ENCODE measurements at places on chromosomes 13 and 19.

- DNase-seq, result no peak
These were observed 814.7 kb downstream of the PCDH9 start for GRCh38 chr13:66415444-66415843.

DNA sequence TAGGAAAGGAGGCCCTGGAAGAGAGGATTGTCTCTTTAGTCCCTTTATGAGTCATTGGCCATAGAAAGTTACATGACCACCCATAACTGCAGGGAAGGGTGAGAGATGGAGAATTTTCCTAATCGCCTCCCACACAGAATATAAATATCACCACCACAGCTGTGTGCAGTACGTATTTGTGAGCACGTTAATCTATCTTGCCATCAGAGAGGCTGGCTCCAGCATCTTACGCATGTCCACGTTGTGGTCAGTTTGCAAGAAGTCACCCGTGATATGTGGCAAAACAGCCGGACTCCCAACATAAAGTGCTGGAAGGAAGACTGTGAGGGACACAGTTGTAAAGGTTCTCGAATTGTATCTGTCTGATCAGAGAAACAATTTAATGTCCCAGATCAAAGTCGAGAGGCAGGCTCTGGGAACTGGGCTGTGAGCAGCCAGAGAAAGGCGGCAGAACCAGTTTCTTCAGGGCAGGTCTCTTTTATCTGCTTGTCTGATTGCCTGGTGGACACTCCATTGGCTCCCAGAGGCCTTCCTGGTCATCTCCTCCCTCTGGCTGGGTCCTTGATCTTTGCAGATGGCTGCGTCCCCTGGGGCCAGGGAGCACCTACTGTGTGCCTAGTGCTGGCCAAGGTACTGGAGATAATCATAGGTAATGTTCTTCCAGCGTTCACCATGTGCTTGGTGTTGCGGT, 74.9 kb downstream of the SIPA1L3 start:
- no peak for DNase-seq

- DNase-seq, result no peak
These were observed 193.1 kb downstream of the KCTD12 start for GRCh38 chr13:76693086-76693485.

GRCh38 chr19:8269724-8270123, 38.4 kb downstream of the CD320 start:
- DNase-seq, result no peak

DNA sequence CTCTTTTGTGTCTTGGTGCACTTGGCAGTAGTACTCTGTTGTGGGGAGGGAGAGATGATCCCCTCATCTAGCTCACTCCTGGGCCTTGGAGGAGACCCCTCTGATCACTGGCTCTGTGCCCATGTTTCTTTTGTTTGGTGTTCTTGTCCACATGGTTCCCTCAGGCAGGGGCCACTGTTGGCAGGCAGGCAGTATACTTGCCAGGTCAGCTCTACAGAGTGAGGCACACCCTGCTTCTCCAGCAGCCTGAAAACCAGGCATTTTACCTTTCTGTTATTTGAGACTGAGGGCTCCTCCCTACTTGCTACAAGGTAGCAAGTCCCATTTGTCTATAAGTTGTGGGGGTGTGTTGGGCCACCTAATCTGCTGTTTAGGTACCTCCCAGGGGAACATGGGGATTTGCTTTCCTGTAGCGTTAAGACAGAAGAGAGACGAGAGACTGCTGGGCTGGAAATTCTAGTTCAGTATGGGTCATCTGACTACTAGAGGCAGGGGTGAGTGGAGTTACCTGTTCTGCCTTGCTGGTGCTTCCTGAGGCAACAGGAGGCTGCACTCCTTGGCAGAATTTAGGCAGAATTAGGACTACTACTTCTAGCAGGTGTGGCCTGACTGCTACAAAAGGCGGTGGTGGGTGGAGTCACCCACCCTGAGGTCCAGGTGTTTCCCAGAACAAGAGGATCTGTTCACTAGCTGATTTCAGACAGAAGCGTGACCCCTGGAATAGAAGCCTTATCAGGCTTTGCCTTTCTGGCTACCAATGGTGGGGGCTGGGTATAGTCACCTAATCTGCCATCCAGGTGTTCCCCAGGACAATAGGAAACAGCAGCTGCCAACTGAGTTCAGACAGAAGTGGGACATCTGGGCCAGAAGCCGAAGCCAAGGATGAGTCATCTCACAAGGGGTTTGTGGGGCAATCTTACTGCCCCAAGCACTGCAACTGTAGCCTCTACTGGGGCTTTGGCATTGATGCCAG, 843.0 kb upstream of the ATXN8OS start:
- DNase-seq, result no peak

- DNase-seq, result no peak
These were observed 84.1 kb downstream of the MIPEP start for GRCh38 chr13:23805122-23805521.

- no peak for DNase-seq
These were observed 45.1 kb downstream of the ALOX5AP start for GRCh38 chr13:30780338-30780981.

DNA sequence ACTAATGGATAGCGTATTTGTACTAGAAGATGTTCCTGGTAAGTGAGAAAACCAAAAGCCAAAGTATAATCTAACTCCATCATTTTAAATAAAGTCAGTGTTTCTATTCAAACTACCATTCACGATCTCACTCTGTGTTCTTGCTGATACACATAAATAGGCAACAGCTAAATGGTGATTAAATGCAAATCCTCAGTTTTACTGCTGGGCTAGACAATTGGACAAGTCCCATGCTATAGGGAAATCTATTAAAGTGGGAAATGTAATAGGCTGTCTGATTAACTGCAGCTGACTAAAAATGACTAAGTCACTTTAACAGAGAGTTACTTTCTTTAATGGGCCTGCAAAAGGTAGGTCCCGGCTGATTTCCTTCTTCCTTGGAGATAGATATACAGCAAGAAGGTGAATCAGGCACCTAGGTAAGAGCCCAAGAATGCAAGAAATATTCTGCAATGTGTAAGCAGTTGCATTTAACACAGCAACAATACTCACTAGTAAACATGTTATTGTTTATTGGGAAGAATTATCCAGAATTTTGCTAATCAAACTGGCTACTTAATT, 298.4 kb downstream of the SLITRK6 start:
- DNase-seq, result no peak

GRCh38 chr19:46521241-46521868, 25.7 kb upstream of the PNMA8B start:
- DNase-seq, result no peak

DNA sequence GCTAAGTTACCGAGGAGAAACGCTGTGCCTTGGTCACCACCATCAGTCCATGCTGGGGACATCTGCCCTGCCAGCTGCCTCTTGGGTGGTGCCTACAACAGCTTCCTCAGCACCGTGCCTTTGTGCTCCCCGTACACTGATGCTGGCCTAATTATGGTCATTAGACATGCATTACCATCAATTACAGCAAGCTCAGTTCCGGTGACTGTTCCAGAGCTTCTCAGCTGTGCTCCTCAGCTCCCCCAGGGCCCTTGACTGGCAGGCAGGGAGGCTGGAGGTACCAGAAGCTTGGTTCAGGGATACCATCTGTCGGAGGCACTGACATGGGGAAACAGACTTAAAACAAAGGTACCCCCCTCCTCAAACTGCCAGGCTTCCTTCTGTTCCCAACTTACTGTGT, 40.2 kb downstream of the CILP2 start:
- DNase-seq, result no peak

GRCh38 chr13:49436890-49437289, 7.0 kb downstream of the CAB39L start:
- DNase-seq, result no peak

GRCh38 chr19:51822325-51822724, 27.4 kb downstream of the FPR3 start:
- no peak for DNase-seq

GRCh38 chr13:61916483-61916882, 500.8 kb upstream of the PCDH20 start:
- no peak for DNase-seq

GRCh38 chr13:98094678-98095266, 48.1 kb upstream of the FARP1 start:
- no peak for DNase-seq

DNA sequence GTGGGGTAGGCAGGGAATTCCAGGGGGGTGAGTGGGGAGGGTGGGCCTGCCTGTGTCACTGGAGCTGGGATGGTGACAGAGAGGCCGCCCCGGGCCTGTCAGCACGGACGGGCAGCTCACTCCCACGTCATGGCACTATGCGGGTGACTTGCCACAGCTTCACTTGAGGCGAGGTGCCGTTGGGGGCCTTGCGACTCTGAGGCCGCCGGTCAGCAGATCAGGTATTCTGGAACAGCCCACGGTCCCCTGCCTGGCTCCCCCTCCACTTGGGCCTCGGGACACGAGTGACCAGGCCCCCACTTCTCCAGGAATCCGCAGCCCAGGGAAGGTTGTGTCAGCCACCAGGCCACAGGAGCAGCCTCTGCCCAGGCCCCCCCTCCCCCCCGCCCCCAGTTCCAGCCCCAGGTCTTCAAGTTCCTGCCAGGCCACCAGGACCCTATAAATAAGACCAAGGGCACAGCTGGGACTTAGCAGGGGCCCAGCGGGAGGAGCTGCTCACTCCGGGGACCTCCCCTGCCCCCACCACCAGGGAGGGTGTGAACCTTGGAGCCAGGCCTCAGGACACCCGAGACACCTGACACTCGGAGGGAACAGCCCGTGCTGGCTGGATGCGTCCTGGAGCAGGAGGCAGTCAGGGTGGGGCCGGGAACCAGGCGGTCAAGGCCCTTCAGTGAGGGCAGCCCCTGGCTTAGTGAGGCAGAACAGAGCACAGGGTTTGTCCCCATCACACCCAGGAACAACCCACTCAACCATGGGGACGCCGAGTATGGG, 2.7 kb upstream of the MIDN start:
- DNase-seq, result no peak

DNA sequence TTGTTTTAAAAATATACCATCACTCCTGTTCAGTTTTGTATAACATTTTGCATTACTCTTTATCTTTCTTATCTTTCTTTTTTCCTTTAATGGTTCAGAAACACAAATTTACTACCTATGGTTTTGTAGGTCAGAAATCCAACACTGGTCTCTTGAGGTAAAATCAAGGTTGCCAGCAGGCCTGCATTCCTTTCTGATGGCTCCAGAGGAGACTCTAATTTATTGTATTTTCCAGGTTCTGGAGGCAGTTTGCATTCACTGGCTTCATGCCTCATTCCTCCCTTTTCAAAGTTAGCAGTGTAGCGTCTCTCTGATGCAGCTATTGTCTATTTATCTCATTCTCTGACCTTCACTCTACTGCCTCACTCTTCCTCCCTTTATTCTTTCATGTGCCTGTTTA, 767.4 kb downstream of the SLITRK6 start:
- no peak for DNase-seq

DNA sequence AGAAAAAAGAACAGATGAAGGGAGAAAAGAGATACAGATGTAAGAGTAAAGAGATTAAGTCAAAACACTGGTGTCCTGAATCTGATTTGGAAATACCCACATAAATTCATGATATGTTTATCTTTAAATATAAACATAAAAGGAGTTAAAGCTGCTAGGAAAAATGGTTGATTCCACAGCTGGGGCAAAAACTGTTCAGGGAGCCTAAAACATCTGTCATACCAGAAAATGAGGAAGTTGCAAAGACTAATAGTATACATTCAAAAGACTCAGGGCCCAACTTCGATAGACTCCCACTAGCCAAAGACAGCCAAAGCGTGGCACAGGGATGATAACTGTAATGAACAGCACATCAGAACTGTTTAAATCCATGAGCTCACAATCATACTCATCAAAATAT, 62.0 kb downstream of the ABCC4 start:
- no peak for DNase-seq

DNA sequence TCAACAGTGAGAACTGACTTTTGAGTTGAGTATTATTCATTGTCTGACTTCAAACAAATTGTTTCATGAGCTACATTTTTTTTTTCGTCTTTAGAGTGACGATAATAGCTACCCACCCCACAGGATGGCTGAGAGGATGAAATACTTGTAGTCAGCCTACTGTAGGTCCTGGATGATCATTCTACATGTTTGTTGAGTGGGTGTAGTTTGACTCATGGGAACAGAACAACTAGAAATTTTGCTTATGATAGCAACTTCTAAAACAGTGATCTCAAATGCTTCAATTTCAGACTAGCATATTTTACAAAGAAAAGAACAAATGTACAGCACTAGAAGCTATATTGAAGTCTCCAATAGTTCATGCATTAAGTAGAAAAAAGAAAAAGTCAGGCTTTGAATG, 651.8 kb downstream of the PCDH9 start:
- no peak for DNase-seq

DNA sequence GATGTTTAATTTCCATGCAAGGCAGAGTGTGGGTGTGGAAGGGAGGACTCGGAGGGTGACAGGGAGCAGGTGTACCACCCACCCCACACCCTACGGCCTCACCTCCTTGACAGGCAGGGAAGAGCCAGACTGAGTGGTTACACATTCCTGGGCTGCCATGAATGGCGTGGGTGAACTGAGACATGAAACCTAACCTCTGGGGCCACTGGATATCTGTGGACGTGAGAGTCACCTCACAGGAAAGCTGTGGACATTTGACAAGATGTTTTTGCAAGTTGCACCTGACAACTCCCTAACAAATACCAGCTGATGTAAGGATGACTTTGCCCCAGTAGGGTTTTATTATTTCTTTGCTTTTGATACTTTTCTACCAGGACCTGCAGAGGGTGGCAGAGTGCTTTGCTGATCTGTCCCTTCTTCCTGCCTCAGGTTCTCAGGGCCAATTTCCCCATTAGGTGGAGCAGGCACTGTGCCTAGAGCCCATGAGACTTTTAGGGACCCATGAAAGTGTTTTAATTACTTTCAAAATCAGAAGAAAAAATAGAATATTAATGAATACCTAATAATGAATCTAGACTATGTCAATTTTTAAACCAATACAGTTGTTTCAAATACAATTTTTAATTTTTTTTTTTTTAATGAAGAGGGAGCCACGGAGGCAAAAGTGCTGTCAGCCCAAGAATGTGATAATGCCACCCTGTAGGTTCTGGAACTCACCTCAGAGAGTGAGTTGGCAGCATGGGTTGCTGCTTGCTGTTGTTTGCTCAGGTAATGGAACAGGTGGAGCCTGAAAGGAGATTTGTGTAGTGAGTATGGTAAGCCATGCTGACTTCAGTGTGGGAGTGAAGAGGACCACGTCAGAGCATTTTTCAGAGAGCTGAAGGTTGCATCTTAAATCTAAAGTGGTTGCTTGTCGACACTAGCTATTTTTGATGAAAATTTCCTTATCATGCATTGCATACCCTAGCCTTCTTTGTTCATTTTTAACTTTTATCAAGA, 58.0 kb upstream of the CYSLTR2 start:
- DNase-seq, result no peak

GRCh38 chr19:41416194-41416674, 10.9 kb downstream of the B3GNT8 start:
- no peak for DNase-seq

- DNase-seq, result no peak
These were observed 176.9 kb downstream of the DNAJC15 start for GRCh38 chr13:43200307-43200706.

GRCh38 chr19:19554074-19555023, 16.3 kb downstream of the CILP2 start:
- peak; percentile 33 for DNase-seq

GRCh38 chr19:39248806-39249205, at the start of gene IFNL4:
IFNL4 (minus strand) TSS chr19:39248856.
- no peak for DNase-seq

GRCh38 chr19:20787786-20788185, 11.7 kb downstream of the ZNF66 start:
- no peak for DNase-seq
